ENCODE measurements at places on chromosomes 11 and 22.

- DNase-seq, result no peak
These were observed 2.4 kb upstream of the PPFIBP2 start for GRCh38 chr11:7511401-7511800.

DNA sequence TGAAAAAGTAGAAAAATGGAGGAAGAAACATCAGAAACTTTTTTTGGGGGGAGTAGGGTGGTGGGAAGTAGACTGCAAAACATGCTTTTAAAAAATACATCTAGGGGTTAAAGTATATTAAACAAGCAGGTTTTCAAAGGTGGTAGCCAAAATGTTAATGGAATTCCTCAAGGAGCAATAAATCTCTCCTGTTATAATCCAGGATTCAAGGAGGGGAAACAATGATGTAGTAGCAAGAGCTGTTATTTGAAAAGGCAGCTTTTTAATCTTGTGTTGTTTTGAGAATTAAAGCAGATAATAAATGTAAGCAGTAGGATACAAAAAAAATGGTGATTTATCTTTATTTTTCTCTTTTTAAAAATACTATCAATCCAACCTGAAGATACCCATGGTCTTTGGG, 736.5 kb upstream of the CCDC90B start:
- DNase-seq, result no peak

- no peak for DNase-seq
These were observed 39.2 kb upstream of the SLC36A4 start for GRCh38 chr11:93236741-93237675.

DNA sequence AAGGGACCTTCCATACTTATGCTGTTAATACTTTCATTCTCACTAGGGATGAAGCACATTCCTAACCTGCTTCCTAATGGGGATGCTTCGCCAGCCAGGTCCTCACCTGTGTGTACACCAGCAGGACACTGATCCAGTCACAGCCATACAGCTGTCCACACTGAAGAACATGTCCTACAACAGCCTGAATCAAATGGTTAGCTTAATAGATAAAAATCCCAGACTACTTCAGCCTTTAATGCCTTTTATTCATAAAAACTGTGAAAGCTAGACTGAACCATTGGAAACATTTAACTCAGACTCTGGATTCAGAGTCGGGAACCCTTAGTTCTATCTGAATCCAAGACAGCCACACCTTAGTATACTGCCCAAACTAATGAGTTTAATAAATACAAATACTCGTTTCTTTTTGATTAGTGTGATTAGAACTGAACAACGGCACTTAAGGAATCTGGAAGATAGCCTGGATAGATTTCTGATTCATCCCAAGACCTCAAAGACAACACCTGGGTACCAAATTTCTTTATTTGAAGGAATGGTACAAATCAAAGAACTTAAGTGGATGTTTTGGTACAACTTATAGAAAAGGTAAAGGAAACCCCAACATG, 3.3 kb downstream of the FTH1 start:
- DNase-seq, result peak; percentile 48

DNA sequence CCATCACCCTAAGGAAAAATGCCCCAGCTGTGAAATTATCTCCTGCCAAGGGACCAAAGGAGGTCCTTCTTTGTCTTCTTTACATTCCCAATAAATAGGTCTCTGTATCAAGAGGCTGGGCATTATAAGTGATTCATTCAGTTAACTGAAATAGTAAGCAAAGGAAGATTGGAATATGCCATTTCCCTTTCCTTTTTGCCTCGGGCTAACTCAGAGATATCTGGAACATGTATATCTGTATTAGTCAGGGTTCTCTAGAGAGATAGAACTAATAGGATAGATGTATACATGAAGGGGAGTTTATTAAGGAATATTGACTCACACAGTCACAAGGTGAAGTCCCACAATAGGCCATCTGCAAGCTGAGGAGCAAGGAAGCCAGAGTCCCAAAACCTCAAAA, 15.3 kb upstream of the CWF19L2 start:
- no peak for DNase-seq

- DNase-seq, result no peak
These were observed 2093.5 kb downstream of the LRRC4C start for GRCh38 chr11:39365809-39366436.

DNA sequence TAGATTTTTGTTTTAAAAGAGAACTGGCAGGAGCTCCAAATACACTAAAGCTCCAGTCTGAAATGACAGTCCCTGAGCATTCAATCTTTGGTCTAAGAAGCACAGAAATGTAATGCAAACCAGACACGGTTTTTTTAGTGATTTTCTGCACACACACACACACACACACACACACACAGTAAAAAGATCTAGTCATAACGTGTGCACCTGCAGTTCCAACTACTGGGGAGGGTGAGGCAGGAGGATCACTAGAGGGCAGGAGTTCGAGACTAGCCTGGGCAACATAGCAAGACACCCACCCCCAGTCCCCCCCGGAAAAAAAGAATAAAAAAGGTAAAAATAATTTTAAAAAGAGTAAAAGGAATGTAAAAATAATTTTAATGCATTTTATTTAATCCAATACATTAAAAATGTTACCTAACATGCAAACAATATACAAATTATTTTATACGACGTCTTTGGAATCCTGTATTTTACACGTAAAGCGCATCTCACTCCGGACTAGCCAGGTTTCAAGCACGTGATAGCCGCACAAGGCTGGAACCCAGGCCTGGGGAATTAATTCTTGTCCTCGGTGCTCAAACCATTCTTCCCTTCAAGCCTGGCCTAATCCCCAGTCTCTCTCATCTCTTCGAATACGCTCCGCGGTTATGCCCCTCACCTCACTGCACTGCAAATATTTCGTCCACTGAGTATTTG, 762 bp upstream of the TBC1D22A start:
- no peak for DNase-seq

- DNase-seq, result no peak
These were observed 72.6 kb upstream of the PARVG start for GRCh38 chr22:44108076-44108475.

DNA sequence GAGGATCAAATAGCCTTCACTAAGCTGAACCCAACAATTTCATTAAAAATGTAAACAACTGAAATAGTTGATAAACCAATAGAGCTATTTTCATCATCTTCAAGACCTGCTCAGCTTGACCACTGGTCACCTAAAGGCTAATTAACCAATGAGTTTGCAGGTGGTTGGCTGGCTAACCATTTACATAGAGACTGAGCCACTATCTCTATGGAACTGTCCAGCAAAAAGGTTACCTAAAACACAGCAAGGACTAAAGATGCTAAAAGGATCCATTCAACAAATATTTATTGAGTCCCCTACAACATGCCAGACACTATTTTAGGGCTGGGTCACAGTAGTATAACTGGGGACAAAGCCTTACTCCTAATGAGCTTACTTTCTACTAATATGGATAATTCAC, 123.8 kb downstream of the CD44 start:
- no peak for DNase-seq

DNA sequence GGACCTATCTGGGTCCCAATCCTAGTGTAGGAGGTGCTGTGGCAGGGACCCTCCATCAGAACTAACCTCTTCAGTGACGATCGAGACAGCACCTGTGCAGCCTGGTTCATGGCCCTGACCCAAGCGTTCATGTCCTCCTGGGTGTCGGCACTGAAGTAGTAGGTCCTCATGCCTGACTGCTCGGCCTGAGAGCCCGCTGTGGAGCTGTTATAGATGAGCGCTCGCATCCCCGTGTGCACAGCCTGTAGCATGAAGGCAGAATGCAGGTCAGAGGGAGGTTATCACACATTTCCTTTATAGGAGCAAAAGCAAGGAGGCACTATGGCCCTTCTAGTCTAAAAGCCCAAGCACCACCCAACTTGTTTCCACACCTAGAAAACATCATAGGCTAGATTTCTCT, 103.0 kb downstream of the C11orf58 start:
- no peak for DNase-seq

DNA sequence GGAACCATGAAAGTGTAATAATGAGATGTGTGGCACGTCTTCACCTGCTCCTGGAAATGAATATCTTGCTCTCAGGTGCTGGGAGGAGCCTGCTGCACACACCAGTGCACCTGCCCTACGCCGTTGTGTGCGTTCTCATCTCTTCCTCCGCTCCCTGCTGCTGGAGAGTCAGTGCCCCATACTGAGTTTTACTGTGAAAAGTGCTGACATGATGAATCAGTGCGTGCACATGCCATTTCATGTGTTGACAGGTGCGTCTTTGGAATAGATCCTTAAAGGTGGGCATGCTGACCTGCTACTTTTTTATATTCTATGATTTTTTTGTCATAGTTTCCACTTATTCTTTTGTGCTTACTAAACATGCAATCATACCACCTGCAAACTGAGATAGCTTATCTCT, 1015.8 kb downstream of the BRD1 start:
- no peak for DNase-seq

DNA sequence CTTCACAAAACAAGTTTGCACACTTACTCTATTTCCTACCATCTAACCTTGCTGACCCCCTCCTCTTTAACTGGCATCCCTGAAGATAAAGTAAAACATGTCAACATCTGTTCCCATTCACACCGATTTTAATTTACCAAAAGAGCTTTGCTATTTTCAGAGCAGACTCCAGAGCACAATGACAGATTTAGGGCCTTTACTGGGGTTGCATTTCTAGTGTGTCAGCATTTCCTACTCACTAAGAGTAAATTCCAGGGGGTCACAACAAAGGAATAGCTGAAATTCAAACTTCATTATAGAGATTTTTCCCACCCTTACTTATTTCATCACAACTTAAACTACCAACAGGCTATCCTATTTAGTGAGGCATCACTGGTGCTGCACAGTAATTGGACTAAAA, 60.8 kb downstream of the SOX6 start:
- no peak for DNase-seq

DNA sequence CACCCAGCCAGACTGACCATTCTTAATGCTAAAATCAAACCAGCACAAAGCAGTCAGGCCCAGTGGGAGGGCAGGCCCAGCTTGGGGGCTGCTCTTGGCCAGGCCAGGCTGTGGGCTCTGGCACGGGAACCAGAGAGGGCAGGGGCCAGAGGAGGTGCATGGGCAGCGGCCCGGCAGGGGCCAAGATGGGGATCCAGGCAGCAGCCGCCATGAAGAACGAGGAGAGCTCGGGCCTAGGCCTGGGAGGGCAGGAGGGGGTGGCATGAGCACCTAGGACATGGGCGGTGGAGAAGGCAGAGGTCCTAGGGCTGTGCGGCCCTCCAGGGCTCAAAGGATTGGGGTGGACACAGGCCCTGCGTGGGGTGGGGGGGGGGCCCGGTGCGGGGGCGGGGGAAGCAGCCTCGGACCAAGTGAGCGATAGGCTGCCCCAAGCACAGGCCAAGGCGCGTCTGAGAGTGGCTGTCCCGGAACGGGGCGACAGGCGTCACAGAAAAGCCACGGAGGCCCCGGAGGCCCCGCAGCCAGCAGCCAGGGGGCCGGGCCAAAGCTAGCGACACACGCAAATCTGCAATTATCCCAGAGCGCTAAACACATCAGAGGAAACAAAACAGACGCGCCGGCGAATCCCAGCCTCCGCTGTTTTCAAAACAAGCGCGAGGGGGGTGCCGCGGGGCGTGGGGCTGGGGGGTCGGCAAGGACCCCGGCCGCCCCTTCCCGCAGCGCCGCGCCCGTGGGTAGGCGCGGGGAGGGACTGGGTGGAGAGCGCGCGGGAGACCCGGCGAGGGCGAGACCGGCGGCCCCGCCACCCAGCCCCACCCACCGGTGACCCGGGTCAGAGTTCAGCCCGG, 8.3 kb downstream of the PLXNB2 start:
- no peak for DNase-seq

DNA sequence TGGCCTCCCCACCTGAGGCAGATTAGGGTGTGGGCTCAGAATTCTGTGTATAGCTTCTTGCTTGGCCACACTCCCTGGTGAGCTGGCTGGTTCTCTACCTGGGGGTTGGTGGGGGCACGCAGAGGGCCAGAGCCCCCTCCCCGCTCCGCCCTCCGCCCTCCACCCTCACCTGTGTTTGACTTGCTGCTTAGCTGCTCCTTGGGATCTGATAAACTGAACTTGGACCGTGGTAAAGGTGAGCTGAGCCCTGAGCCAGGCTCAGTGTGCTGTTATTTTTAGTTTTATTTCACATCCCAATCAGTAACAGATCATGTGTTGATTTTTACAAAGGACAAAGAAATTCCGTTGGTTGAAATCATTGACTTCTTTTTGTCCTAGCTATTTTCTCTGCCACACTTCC, 2.0 kb downstream of the OVOL1 start:
- DNase-seq, result no peak

DNA sequence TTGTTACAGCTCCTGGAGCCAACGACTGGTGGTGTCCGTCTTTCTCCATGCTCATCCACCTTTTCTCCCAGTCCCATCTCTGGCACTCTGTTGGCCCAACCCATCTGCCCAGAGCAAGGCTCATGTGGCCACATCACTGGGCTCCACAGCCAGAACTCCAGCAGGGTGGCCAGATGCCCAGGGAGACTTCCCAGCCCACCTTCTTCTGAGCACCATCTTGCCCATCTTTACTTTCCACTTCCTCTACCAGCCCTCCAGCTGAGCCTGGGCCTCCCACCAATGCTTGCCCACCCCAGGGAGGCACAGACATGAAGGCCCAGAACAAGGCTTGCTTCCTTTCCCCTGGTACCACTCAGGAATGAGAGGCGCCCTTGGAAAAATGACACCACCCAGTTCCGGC, 116.8 kb downstream of the BUD13 start:
- DNase-seq, result no peak

- no peak for DNase-seq
These were observed 105.3 kb upstream of the FGF3 start for GRCh38 chr11:69924308-69925161.

Measured in activated T-cell treated with anti-CD3 and anti-CD28 coated beads, Interleukin-2, amount 50 U/mL, for 1 hour (primary cell).